GM12892 (cell line): ENCODE measurements at places on chromosomes 5 and 9.
A peak's percentile ranks its signal among the peaks of the same experiment; 100 is the strongest.

- peak; percentile 56 for DNase-seq
These were observed 30.8 kb downstream of the SKP1 start for GRCh38 chr5:134145779-134146581.

DNA sequence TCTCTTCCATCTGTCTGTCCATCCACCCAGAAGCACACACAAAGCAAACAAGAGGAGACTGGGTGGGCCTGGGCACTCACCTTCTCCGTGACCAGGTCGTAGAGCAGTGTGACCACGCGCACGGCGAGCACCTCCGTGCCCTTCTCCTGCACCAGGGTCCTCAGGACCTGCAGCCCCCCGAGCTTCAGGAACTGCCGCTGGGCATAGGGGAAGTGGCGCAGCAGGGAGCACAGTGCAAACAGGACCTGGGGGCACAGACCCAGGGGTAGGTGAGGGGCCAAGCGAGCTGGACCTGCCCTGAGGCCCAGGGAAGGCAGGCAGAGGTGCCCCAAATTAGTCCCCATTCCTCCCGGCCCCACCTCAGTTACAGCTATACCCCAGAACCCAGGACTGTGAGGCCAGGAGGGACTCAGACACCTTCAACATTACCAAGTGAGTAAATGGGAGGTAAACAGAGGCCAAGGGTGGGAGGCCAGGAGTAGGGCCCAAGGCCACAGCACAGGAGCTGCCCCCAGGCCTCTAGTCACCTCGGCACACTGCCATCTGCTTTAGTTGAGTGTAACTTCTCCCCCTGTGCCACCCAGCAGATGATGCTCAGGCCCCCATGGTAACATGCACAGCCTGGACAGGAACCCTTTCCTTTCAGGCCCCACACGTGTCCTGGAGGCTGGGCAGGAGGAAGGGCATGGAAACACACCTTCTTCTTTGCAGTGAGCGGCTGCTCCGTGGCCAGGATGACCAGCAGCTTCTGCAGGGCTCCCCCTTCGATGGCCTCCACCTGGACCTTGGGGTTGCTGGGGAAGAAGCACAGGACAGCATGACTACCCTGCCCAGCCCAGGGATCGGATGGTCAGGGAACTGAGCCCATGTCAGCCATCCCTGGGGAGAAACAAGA, 76.2 kb upstream of the LRRTM2 start:
- no peak for DNase-seq

DNA sequence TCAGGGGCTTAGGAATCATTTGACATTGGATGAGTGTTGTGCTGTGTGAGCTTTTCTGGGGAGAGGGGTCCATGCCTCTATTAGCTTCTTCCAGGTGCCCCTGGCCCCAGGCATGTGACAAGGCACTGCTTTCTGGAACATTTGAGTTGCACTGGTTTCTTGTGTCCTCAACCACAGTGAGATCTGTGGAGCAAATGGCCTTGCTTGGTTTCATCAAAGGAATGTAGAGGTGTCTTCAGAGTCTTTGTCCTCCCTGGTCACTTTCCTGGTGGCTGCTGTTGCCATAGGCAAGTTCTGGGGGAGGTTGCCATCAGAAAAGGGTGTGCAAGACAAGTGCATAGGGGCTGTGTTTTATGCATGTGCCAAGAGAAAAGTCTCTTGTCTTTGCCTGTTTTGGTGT, 157.5 kb downstream of the MACROH2A1 start:
- no peak for DNase-seq

GRCh38 chr5:65190328-65191053, 291.2 kb downstream of the ADAMTS6 start:
- no peak for DNase-seq

DNA sequence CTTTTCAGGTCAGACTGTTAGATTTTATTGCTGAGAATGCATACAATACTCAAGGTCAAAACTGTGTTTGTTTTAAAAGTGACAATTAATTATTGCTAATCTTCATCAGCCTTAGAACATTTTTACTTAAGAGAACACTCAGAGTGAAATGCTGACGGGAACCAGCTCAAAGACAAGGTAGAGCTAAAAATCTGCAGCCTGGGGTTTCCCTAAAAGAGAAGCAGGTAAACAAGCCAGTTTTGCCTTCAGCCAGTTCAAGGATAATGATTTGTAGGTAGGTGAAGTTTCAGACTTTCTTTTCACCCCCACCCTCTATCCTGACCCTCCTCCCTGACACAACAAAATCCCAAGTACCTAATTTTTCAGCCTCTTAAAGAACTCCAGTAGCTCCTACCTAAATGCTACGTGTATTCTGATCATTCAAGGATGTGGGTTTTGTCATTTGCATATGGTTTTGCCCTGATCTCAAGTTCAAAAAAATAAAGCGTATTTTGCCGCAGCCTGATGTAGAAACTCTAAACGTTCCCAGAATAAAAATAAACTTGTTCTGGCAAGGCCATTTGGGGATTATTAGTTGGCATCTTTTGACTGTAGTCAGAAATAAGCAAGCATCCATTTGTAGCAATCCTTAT, 407.2 kb downstream of the EFNA5 start:
- DNase-seq, result no peak

DNA sequence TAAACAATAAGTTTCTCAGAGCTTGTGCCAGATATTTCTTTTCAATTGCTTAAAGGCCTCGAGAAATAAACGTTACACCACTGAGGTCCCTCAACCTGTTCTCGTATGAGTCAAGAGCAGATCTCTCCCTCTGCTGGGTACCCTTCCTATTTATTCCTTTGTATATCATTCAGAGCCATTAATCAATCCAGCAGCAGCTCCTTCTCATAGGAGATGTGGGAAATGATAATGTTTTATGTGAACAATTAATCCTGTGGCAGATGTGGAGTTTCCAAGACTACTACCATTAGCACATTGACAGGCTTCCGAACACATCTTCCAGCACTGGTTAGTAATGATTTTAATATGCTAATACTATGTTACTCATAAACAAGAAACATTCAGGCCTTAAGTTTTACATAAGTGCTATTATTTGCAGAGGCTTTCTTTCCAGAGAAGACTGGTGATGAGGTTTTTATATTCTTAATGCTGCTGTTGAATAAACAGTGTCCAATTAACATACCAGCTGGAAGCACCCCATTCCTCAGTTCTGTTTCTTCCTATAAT, 196.5 kb downstream of the ZNF608 start:
- no peak for DNase-seq

DNA sequence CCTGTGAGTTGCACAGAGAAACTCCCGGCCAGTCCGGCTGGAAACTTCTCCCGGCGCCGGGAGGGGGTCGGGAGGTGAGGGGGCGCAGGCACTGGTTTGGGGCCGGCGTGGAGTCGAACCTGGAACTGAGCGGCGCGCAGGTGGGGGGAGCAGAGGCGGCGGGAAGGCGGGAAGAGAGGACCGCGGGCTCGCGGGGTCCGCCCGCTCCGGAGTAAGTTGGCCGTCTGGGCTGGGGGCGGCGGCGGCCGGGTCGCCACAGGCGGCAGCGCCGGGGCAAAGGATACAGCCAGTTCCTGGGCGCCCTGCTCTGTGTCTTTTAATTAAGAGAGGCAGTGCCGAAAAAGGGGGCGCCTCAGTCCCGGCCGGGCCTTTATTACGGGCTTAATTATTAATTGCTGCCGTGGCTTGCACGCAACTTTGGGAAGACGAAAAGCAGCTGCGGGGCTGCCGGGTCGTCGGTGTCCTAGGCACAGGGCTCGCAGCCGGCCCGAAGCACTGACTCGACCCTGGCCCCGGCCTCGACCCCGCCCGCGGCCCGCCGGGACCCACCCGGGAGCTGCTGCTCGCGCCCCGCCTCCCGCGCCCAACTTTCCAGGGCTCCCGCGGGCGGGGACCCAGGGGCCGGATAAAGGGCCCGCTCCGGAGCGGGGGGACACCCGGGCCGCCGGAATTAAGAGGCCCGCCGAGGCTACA, 1.1 kb downstream of the NTNG2 start:
- no peak for DNase-seq

DNA sequence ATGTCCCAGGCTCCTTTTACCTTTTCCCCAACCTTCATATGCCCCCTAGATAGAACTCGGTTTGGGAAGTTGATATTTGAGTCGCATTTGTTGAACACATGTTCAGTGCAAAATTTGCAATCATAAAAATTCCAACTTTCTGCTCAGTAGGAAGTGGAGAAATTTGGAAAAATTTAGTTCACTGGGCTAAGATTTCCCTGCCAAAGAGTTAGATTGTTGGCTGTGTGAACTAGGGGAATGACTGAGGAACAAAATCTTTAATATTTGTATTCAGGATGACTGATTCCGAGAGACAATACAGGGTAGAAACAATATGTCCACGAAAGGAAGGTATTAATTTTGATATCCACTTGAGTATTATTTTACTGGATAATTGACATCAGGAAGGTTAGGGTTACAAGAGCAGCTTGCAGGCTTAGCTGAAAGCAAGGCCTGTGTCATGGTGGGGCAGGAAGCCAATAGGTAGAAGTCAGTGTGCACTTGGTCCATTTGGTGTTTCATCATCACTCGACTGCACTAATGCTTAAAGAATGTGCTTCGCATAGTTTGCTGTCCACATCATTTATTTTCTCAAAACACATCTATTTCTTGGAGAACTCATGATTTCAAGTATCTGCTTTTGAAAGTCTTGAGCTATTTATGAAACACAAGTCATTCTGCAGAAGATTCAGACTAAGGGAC, 59.4 kb upstream of the GNA14 start:
- DNase-seq, result no peak

GRCh38 chr5:72722792-72723452, 93.5 kb upstream of the TNPO1 start:
- DNase-seq, result no peak

DNA sequence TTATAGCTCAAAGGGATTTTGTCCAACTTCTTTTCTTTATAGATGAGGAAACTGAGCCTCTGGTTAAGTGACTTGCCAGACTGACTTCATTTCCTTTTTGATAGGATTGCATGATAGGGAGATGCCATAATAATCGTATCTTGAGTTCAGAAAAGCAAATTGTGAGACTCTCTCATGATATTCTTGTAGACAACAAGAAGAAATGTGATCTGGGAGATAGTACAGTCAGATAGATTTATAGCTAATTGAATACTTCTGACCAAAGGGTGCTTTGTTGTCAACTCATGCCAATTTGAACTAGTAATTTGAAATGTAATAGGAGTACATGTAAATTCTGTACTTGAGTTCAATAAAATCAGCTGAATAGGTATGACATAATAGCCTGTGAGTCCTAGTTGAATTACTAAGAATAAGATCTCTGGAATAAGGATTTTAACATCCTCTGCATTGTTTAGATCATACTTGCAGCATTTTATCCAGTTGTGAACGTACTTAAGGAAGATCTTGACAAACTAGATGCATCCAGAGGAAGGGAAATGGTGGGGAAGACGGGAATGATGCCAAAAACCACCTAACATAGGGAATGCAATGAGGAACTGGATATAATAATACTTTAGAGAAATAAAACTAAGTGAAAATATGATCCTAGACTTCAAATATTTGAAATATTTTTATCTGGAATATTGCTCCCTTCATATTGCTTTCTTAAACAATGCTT, 25.5 kb downstream of the CWC27 start:
- DNase-seq, result no peak

GRCh38 chr5:35485487-35485886, 132.2 kb upstream of the SPEF2 start:
- DNase-seq, result no peak

GRCh38 chr5:144710637-144711036, 540.0 kb downstream of the KCTD16 start:
- DNase-seq, result no peak

DNA sequence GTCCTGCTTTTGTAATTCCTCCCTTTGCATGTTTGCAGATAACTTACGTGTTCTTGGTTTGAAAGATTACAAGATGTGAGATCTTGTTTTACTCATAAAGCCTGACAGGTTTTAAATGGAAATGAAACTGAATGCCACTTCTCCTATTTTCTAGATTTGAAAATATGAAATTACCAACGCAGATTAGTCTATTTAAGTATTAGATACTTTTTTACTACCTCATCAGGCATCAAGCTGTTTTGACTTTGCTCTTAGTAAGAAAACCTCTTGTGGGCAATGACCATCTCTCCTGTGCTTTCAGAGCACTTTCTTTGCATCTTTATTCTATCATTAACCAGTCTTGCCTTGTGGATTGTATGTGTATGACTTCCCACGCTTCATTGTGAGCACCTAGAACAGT, 3.5 kb downstream of the DMXL1 start:
- no peak for DNase-seq

DNA sequence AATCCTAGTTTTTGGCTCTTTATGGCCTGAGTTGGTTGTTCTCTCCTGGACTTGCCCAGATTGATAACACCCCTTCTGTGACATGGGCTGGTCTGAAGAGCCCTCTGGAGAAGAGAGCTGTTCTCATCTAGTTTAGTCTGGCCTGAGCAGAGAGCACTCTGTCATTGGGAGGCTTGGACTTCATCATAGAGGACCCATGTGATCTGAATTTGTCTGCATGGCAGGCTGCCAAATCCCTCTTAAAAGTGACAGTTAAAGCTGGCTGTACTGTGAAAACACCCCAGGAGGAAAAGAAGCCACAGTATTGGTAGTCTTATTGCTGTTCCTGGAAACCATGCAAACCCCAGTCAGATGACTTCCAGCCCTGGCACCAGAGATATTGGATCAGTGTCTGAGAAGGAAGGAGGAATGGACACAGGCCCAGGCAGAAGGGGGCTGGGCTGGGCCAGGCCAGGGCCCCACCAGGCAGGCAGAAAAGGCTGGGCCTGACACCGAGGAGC, 3.7 kb upstream of the WDR31 start:
- DNase-seq, result no peak

DNA sequence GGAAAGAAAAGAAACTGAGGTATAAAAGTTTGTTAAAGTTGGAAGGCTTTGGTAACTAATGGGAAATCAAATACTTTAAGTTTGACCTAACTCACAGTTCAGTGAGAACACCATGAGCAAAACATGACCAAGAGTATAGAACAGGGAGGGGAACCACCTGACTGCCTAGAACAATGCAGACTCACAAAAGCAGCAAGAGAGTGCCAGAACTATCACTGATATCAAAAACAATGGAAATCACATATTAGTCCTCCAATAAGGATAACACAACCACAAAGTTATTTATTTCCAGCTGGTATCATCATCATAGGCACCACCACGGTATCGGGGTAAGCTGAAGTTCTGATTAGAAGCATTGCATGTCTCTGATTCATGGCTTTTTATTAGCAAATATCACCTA, 77.5 kb downstream of the TRPM6 start:
- DNase-seq, result no peak

DNA sequence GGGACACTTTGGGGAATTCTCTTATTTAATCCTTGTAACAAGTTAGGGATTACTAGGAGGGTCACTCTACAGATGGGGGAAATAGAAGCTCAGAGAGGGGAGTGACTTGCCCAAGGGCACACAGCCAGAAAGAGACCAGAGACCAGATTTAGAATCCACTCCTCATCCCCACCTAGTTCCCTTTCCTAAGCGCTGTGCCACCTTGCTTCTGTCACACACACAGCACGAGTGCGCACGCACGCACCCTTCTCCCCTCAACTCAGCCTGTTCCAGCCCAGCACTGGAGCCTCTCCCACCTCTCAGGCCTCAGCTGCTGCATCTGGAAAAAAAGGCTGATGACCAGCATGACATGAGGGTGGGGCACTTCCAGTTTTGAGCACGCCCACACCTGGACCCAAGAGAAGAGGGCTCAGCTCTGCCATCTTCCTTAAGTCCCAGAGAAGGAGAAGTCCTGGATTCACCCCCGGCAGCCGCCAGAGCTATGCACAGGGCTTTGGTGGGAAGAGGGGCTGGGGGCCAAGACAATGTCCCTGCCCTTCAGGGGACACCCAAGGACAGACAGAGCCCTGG, 18.5 kb downstream of the NR5A1 start:
- DNase-seq, result no peak
